RWPE1 (cell line): ENCODE measurements at places on chromosomes 5 and 9.

DNA sequence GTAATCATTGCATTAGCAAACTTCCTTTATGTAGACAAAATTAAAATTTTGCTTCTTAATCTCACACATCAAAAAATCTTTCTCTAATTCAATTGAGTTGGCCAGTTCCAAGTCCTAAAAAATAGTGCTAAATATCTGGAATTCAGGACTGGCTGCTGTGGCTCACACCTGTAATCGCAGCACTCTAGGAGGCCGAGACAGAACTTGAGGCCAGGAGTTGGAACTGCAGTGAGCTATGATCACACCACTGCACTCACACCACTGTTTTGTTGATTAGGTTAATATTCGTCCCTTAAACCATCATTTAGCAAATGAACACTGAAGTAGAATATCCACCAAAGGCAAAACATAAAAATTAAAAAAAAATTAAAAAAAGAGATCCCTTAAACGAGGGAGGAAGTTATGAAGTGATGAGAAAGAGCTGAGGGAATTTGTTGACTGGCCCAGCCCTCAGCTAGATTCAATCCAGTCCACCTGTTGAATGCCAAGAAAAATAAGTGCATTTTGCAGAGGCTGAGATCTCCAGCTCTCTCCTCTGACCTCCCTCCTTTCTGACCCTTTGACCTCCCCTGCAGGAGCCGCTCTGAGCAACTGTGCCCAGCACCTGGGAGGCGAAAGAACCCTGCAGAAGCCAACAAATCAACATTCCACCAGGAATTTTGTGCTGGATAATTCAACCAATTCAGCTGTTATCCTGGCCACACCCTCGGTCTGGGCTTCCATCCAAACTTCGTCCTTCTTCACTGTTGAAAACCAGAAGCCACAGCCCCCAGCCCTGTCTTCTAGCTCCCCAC is 96.8 kb downstream of the OR2K2 start:
- DNase-seq: no peak

- no peak for DNase-seq
These were observed 54.5 kb downstream of the PHF2 start for GRCh38 chr9:93630806-93631411.

GRCh38 chr9:127588740-127589506 is 23.2 kb upstream of the STXBP1 start:
- no peak for DNase-seq

- no peak for DNase-seq
These were observed 29.9 kb upstream of the RAPGEF6 start for GRCh38 chr5:131664929-131665328.
